ENCODE measurements at places on chromosomes 2 and 18.
A peak's percentile ranks its signal among the peaks of the same experiment; 100 is the strongest.

- no peak for DNase-seq
These were observed 21.6 kb upstream of the TMEFF2 start for GRCh38 chr2:192216336-192216735.

GRCh38 chr18:78115896-78116561 lies 863.6 kb upstream of the SALL3 start:
- DNase-seq = no peak

DNA sequence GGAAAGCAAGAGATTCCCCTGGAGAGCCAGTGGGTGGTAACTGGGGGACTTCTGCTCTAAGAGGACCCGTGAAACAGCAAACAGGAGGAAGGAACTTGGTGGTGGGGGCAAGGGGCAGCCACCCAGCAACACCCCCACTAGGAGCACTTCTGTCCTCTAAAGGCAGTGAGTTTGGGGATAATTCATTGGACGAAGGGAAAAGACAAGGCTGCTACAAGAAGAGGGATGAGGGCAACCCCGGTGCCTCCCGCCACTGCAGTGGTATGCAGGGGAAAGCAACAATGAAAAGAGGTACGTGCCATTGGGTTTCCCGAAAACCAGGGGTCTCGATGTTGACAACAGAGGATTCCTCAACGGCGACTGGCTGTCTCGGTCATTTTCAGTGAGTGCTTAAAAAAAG lies 9.1 kb downstream of the RPL31 start:
- no peak for DNase-seq

GRCh38 chr18:3593381-3593903 lies 143.5 kb downstream of the TGIF1 start:
- no peak for DNase-seq

- DNase-seq = no peak
These were observed 193.5 kb upstream of the CHST9 start for GRCh38 chr18:27378431-27379095.

DNA sequence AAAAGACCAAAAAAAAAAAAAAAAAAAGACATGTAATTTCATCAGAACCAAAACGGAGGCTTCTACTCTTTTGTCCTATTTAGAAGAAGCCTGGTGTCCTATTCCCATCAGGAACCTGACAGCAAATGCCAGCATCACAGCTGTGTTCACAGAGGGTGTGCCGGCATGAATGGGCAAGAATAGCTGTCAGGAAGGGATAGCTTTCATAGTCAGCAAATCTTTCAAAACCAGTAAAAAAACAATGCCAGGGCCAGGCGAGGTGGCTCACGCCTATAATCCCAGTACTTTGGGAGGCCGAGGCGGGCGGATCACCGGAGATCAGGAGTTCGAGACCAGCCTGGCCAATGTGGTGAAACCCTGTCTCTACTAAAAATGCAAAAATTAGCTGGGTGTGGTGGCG lies 231.8 kb upstream of the PXDN start:
- DNase-seq = no peak

DNA sequence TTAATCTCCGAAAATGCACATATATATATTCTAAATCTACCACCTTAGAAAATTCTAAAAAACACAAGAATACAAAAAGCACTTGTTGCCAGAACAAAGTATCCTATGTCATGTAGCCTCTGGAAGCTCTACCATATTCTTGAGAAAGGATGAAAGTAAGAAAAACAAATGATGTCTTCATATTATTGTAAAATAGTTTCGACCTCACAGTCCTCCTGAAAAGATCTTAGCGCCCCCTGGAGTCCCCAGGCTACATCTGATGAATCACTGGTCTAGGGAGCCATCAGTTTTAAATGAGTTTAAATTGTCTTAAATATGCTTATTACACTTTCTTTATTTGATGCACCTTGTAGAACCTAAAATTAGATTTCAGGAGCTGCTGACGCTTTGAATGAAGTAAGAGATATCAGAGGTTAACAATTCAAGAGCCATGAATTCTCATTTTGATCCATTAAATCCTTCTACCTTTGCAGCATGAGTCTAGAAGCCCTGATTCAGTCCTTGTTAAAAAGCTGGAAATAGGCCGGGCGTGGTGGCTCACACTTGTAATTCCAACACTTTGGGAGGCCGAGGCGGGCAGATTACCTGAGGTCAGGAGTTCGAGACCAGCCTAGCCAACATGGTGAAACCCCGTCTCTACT lies 138.8 kb downstream of the MCFD2 start:
- peak; percentile 17 for DNase-seq

DNA sequence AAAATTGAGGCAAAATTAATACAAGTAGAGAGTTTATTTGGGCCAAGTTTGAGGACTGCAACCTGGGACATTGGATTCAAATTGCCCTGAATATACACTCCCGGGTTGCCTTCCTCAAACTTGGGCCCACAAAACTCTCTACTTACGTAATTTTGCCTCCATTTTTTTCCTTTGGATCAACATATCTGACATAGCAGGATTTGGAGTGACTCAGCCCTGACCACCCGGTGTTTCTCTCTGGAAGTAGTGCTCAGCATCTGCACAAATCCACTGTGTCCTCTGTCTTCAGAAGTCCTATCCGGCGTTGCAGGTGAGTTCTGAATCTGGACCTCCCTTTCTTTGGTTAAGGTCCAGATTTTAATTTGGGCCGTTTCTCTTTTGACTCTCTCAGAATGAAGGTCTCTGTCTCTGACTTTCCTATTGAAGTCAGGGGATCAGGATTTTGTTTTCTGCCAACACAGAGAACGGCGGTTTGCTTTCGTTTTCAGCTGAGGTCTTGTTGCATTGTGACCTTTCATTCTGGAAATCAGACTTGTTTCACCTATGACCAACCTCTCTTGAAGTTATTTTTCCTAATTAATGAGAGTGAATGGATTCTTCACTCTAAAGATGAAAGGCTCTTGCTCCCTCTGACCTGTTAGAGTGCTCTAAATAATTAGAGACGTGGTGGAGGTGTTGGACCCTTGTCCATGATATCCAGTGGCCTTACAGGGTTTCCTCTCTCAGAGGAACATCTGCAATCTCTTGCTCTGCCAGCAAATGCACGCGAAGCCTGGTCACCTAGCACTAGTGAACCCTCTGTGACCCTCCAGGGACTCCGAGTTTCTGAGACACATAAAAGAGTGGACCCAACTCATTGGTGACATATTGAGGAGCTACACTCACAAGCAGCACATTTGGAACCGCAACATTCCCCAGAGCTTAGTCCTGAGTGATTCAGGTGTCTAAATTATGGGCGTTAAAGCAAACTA lies 13.6 kb downstream of the TCF23 start:
- DNase-seq = no peak

DNA sequence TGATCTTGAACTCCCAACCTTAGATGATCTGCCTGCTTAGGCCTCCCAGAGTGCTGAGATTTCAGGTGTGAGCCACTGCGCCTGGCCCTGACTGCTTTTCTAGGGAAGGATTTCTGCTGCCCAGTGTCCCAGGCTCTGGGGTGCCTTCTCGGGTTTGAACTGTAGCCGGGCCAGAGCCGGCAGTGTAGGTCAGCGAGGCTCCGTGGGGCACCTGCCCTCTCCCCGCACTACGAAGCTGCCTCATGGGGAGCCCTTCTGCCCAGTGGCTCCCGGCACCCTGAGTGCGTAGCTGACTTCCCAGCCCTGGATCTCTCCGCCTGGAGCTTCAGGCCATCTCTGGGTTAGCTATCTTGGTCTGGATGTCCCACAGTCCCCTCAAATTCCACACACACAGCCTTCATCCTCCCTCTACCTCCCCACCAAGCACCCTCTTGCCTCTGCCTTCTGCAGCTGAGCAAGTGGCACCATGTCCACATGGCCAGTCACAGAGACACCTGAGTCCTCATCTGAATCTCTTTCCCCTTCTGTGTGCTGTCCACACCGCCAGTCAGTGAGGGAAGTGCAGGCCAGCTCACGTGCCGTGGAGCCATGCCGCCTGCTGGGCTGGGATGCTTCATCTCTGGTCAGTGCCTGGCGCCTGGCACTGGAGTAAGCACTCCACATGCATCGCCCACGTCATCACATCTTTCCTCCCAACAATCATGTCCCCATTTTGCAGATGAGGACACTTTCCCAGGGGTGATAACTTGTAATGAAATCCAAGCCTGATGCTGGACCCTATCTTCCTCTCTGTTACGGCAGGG lies 69.2 kb downstream of the EDAR start:
- DNase-seq = no peak

DNA sequence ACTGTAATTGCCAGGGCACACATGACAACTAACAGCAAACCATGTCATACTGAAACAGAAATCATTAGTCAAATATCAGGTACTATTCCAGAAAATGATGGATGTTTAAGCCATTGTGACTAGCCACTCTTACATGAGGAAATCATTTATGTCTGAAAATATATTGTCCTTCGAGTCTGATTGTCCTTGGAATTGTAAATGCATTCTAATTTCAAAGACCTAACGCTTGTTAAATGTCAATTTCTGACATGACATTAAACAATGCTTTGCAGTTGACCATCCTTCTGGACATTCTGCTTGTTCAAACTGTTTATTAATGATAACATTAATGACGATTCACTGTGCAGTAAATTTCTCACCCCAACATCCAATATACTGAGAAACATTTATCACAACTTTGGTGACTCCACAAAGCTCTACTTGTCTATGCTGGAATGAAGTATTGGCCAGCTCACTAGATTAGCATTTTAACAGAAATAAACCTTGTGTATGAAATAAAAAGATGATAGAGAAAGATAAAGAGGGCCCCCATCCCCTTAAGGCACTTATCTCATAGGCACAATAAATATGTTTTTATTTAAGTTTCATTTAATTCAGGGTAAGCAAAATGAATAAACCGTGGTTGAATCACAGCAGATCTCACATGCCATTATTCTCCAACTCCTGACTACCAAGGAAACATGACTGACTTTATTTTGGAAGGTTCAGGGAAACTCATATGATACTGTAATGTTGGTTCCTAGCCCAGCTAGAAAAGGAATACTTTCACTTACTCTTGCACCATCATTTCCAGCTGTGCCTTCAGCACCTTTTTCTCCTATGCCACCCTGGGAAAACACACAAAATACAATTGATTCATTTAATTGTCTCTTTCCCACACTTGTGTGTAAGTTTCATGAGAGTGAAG lies 82.3 kb downstream of the COL3A1 start:
- no peak for DNase-seq

- DNase-seq = peak; percentile 4
These were observed 396.8 kb downstream of the NCKAP5 start for GRCh38 chr2:133171393-133172004.

- no peak for DNase-seq
These were observed 36.2 kb downstream of the EPG5 start for GRCh38 chr18:45930963-45931362.

GRCh38 chr2:8257502-8257901 lies 424.4 kb upstream of the ID2 start:
- no peak for DNase-seq

- no peak for DNase-seq
These were observed 1285.7 kb downstream of the CNTNAP5 start for GRCh38 chr2:125310657-125311364.

DNA sequence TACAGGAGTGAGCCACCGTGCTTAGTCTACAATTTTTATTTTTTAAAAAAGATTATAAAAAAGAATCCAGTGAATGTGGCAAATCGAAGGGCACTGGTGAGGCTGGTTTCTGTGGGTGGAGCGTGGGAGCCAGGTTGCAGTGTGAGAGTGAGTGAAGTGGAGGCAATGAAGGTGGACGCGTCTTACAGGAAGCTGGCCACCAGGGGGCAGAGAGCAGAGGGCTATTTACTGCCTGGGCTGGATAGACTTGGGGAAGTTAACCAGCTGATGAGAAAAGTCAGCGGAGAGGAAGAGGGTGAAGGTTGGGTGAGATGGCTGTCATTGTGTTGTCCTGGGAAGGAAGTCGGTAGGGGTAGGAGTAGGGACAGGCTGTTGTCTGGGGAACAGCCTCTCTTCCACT lies 6.8 kb downstream of the SCTR start:
- peak; percentile 74 for DNase-seq

GRCh38 chr2:197972061-197972460 lies 167.7 kb downstream of the PLCL1 start:
- no peak for DNase-seq

- no peak for DNase-seq
These were observed 12.4 kb downstream of the IGFBP2 start for GRCh38 chr2:216645636-216645950.

DNA sequence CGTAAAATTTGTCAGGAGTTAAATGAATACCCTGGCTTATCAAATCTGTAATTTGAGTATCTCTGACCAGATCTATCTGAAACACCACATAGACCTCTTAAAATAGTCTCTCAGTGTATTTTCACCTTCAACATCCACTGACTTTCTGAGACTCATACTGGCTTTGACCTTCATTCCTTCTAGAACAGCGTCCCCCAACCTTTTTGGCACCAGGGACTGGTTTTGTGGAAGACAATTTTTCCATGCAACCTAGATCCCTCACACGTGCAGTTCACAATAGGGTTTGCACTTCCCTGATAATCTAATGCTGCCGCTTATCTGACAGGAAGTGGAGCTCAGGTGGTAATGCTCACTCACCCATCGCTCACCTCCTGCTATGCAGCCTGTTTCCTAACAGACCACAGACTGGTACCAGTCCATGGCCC lies 3.2 kb downstream of the NBAS start:
- no peak for DNase-seq

Data from GM18507 (cell line).